ENCODE measurements at places on chromosomes 12 and 14.

GRCh38 chr12:50190859-50191258, 23.7 kb upstream of the CERS5 start:
- DNase-seq: no peak

GRCh38 chr14:34224221-34224620, 237.8 kb downstream of the SPTSSA start:
- DNase-seq: no peak

DNA sequence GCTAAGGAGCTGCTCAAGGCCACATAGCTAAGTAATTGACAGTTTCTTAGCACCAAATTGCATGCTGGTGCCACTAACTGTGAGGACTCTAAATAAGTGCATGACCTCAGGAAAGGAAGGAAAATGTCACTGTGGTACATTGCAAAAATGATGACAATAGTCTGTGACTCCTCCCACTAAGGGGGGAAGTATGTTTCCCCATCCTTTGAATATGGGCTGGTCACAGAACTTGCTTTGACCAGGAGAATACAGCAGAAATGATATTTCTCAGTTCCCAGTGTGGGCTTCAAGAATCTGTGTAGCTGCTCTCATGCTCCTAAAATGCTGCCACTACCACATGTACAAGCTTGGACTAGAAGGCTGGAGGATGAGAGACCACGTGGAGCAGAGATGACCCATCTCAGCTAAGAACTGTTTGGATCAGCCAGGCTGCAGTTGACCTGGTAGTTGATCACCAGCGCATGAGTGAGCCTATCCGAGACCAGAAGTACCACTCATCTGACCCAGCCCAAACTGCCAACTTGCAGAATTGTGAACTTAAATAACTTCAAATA, 42.2 kb upstream of the NOS1 start:
- DNase-seq: no peak

DNA sequence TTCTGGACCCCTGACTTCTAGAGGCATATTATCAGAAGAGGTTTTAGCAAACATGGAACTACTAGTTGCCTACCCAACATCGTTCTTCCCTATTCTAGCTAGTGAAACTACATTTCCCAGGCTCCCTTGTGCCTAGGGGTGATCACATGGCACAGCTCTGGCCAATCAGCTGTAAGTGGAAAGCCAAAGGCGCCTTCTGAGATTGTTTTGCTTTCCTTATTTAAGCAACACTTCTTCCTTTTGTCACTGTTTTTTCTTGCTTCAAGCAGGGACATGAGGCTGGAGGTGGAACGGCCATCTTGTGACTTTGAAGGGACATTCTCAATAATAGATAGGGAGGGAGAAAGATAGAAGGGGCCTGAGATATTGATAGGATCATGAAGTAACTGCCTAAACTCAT, 136.7 kb downstream of the ZNF664 start:
- DNase-seq: no peak

DNA sequence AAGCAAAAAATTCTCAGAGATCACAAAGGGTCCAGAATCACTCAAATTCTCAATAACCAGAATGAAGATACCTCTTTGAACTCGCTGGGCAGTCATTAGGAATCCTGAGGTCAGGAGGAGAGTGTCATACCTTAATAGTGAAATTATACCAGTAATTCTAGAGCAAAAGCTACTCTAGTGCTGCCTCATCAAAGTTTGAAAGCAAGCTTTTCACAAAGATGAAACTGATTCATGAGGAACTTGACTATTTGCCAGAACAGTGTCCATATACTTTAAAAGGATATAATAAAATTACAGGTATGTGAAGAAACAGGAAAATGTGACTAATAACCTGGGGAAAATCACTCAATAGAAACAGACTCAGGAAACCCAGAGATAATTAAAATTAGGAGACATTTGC, 44.5 kb downstream of the EML5 start:
- no peak for DNase-seq

GRCh38 chr14:61365667-61366212, 44.4 kb downstream of the PRKCH start:
- DNase-seq: no peak

- no peak for DNase-seq
These were observed 40.0 kb upstream of the PNMA1 start for GRCh38 chr14:73753887-73754795.

- DNase-seq: no peak
These were observed 13.0 kb downstream of the HPD start for GRCh38 chr12:121845701-121846100.

GRCh38 chr14:81565441-81566290, 32.0 kb upstream of the SEL1L start:
- DNase-seq: peak; percentile 83

- DNase-seq: no peak
These were observed 17.9 kb upstream of the TCL1B start for GRCh38 chr14:95668235-95668772.

DNA sequence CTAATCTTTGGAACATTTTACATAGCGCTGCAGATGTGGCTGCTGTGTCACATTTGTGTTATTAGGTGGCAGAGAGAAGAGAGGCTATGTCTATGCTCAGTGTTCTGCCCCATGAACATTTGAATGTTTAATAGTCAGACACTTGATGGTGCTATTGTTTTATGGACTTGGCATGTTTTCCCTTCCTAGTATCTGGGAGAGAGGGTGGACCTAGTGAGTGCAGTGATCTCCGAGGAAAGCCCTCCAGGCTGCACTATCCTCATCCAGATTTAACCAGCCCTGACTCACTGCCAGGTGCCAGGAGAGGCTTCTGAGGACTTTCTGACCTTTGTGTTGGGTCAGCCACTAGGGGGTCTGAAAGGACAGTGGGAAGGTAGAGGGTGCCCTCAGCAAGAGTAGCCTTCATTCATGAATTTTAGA, 24.3 kb downstream of the ZFC3H1 start:
- DNase-seq: no peak

DNA sequence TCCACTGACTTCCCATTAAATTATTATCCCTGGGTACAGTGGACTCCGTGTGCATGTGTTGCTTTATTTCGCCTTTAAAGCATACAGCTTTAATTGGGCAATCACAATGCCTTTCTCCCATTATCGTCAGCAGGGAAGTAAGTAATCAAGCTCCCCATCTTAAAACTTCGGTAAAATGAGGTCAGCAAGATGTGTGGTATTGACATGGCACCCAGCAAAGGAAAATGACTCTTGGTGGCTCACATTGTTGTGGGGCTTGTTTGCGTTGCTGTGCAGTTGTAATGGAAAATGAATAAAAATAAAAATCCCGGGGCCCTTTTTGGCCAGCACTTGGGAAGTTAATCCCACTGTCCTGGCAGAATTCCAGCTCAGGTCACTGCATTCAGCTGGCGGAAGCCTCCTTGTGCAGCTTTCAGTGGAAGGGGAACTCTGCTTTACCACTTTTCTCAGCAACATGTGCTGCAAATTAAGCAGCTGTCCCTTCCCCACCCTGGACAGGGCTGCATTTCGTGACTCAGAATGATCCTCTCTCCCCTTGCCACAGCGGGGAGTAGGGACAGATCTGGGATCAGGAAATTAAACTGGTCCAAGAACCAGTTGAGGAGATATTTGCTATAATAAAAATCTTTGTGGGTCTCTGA, 13.9 kb upstream of the ATP2A2 start:
- DNase-seq: no peak

DNA sequence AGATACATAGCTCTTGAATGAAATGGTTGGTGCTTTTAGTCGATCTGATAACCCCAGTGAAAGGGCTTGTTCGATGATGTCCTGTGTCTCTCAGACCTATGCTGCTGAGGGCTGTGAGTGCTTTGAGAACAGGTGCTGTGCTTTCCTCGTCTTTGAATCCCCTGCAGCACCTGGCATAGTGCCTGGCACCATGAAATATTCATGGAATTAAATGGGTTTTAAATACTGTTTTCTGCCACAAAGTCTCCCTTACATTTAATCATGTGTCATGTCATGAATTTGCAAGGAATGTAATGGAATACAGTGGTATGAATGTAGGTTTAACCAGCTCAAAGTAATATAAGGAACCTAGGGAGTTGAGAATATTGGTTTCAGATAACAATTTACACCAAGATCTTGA, 220.5 kb upstream of the PRICKLE1 start:
- no peak for DNase-seq

DNA sequence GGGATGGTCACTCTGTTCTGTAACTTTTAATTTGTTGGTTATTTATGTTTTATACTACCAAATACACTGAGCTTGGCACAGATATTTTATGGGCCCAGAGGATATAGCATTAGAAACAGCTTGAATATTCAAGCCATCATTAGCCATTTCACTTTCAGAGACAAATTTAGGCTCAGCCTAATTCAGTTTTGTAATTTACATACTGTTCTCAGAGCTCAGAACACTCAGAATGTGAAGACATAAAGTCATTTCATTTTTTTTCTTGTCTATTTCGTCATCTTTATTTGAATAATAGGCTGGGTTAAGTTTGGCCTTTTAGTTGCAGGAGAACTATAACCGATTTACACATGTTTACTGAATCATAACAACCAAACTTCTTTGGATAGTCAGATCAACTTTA, 361.7 kb downstream of the SNAPC1 start:
- DNase-seq: no peak

DNA sequence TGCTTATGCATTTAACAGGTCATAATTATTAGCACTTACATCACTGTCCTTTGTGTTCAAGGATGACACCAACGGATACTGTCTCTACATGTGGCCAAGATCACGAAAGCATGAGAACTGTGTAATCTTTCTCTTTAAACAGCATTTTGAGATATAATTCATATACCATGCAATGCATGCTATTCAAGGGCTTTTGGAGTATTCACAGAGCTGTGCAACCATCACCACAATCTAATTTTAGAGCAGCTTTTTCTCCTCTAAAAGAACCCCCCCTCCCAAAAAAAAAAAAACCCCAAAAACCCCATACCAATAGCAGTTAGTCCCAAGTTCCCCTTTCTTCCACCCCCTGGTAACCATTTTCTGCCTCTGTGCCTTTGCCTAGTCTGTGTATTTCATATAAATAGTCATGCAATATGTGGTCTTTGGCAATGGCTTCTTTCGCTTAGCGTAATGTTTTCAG, 60.6 kb downstream of the SPRING1 start:
- no peak for DNase-seq

DNA sequence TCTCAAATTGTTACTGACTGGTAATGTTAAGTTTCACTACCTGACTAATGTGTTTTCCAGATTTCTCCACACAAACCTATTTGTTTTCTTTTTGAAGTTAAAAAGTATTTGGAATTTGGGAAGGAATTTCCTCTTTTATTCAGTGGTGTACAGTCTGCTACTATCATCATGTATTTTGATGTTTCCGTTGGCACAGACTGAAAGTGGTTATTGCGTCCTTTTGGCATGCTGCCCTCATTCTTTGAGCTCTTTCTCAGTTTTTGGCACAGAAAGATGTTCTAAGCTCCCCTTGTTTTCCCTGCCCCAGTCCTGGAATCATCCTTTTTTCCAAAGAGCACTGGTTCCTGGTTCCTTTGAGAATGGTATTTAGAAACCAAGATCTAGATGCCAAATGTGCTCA, 31.4 kb upstream of the RTRAF start:
- DNase-seq: no peak
